Lower leg skin (tissue), 4 donors: ENCODE measurements at places on chromosomes 13 and 19.

DNA sequence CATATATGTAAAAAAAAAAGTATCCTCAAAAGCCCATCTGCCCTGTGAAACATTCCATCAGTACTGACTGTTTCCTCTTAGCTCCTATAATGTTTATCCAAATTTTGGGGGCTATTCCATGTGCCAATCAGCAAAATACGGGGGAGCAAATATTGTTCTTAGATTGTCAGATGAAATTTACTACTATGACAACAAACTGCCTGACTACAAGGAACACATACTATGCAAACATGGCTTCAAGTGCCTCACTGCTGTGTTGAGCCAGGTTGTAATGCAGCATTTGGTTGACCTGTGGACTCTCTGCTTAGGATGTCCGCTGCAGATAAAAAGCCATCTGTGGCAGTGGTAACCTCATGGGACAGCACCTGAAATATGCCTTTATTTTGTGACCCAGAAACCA lies 98.2 kb upstream of the SCEL start:
- no peak for DNase-seq

DNA sequence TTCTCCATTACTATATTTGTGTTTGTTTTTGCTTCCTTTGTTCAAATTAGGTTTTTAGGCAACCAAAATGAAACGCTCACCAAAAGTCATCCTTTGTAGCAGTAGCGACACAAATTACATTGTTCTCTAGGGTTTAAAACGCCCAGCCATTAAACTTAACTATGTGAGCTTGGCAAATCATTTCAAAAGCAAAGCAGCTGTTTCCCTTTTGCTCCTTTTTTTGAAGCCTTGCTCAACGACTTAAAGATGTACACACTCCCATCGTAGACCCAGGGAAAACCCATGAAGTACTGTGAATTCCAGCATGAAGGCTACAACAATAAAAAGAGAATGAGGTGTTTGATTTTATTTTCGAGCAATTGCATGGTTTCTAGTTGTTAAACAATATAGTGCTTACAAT lies 106.7 kb downstream of the RAP2A start:
- DNase-seq, result no peak

- no peak for DNase-seq
These were observed 546.6 kb downstream of the DACH1 start for GRCh38 chr13:71320452-71320851.

DNA sequence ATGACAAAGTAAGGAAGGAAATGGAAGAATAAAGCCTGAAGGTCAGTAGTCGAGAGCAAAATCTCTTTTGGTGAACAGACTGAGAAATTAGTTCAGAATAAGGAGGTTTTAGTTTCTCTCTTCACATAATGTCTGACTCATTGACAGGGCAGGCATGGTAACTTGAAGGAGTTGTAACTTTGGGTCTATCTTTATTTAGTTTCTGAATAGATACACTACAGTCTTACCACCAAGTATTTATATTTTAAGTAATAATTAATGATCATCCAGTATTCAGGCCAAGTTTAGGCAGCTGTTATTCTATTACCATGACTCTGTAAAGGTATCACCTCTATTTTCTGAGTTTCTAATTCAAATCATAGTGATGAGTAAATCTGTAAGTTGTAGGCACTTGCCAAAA lies 219.9 kb downstream of the SPRY2 start:
- DNase-seq, result no peak

GRCh38 chr13:70505809-70506208 lies 397.6 kb upstream of the KLHL1 start:
- no peak for DNase-seq

DNA sequence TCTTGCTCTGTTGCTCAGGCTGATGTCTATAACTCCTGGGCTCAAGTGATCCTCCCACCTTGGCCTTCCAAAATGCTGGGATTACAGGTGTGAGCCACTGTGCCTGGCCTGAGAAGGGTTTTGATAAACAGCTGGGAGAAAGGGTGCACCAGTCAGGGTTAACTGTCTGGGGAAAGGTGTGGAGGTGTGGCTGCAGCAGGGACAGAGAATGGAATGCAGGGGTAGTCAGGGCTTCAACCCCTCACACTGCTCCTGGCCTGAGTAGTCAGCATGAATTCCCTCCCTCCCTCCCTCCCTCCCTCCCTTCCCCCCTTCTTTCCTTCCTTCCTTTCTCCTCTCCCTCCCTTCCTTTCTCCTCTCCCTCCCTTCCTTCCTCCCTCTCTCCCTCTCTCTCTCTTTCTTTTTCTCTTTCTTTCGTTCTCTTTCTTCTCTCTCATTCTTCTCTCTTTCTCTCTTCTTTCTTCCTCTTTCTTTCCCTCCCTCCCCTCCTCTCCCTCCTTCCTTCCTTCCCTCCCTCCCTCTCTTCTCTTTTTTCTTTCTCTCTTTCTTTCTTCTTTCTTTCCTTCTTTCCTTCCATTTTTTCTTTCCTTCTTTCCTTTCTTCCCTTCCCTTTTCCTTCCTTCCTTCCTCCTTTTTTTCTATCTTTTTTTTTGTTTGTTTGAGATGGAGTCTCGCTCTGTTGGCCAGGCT lies 16.0 kb downstream of the MYO1F start:
- DNase-seq, result no peak

GRCh38 chr13:60482012-60482411 lies 85.0 kb downstream of the TDRD3 start:
- DNase-seq, result no peak

DNA sequence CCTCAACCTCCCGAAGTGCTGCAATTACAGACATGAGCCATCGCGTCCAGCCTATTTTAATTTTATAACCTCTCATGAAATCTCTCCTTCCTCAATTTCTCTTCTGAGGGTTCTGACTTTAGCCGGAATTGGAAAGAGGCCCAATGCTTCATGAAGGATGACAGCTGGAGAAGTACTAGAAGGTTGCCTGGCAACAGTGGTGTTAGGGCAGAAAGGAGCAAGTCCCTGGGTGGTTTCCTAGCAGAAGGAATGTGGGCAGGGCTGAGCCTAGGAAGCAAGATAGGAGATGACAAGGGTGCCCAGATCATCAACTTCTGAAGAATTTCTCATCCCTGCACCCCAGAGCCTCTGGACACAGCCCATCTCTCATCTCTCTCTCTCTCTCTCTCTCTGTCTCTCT lies 25.8 kb downstream of the CACNG6 start:
- DNase-seq, result no peak

- no peak for DNase-seq
These were observed 68.6 kb upstream of the MIR17HG start for GRCh38 chr13:91278888-91279287.

GRCh38 chr19:41911889-41912731 lies 16.1 kb downstream of the ERFL start:
- DNase-seq, result no peak

GRCh38 chr19:48726556-48726955 lies 7.0 kb upstream of the MAMSTR start:
- DNase-seq, result no peak

- no peak for DNase-seq
These were observed 275.8 kb upstream of the SOX1 start for GRCh38 chr13:111791131-111791530.

DNA sequence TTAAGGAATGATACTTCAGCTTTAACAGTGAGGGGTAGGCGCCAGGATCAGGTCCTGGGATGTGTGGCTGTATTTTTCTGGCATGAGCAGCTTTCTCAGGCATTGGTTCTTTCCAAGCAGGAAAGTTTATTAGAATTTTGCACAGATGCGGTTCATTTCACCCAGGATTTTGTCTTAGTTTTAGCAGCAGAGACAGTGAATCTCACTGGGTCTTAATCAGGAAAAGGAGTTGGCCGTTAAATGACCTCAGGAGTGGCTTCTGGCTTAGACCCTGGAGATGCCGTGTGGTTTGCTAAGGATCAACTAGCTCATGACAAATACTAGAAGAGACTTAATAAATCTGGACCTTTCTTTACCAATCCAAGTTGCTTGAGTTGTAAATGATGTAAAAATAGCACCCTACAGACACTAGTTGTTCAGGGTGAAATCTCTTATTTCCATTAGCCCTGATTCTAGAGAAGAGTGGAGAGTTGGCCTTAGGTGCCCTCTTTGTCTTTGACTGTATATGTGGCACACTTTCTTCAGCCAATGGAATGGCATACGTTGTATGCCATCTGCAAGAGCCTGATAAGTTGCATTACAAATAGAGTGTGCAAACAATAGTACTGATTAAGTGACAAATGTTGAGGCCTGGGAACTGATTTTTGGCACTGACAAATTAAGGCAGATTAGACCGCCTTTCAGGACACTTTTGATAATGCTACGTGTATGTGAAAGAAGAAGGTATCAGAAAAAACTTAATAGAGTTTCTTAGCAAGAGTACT lies 34.0 kb downstream of the LRCH1 start:
- no peak for DNase-seq

- DNase-seq, result peak; percentile 46
These were observed 21.0 kb upstream of the DPP9 start for GRCh38 chr19:4744451-4745174.

GRCh38 chr13:64753233-64754000 lies 2476.7 kb downstream of the PCDH9 start:
- no peak for DNase-seq

DNA sequence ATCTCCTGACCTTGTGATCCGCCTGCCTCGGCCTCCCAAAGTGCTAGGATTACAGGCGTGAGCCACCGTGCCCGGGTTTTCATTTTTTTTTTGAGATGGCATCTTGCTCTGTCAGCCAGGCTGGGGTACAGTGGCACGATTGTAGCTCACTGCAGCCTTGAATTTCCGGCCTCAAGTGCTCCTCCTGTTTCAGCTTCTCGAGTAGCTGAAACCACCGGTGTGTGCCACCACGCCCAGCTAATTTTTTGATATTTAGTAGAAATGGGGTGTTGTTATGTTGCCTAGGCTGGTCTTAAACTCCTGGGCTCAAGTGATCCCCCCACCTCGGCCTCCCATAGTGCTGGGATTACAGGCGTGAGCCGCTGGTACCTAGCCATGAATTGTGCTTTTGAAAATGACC lies 5.9 kb downstream of the ADAT3 start:
- no peak for DNase-seq

DNA sequence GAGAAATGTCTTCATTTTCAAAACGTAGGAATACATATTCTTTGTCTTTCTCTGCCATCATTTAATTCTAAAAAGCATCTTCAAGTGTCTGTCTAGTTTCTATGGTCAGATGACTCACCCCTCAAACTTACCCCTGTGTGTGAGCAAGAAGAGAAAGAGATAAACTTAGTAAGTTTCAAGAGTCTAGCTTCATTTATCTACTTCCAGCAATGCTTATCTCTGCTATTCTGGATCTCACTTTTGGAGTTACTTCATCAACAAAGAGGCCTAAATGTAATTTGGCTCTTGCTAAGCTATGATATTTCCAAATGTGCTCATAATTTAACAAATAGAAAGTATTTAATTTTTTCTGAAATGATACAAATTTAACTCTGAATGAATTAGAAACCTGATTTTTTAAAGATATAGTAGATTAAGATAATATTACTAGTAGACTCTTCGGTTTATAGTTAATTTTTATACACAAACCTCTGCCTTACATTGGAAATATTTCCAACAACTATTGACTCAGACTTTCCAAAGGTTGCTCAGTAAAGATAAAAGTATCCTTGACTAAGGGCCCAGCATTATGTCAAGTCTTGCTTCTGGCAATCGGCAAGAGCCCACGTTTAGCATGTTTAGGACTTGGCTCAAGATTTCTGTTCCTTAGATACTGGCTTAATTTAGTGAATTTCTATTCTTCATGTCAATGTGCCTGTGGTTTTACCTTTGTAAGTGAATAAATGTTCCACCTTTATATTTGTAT lies 1511.0 kb upstream of the SLC10A2 start:
- no peak for DNase-seq

DNA sequence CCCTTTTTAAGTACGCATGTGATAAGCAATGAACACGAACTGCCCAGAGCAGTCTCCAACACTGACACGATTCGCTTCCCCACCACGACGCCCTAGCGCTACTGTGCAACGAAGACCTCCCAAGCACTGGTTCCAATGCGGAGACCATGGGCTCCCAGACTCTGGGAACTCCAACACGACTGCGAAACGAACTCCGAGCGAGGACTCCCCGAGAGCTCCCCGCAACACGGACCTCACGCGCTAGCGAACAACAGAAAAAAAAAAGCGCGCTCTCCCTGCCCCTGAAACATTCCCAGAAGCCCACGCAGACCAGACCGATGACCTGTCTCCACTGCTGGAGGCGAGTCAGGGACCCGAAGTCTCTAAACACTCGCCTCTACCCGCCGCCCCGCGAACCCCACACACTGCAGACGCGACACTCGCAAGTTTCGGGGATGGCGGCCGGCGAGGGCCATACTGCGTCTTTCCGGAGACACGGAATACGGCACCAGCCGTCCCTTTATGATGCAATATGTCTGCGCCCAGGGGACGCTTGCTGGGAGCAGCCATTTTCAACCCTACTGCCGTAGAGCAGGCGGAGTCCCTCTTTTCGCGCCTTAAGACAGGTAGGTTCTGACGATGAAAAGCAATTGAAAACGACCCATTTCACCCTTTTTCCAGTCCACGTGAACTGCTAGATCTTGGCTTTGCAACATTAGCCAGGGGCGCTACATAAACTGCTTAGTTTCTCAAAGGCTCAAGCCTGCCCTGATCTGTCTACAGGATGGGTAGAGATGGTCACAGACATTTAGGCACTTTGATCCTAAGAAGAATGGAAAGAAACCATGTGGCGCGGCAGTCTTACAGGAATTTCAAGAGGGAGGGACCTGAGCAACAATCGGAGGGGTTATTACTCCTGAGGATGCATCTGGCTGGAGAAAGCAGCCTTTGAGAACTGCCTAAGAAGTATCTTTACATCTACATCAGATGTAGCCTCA lies at the start of gene ZNF577:
Gene ZNF577, minus strand, starts transcription at position 430 of the 977 bp plus-strand sequence. CDS start 7,569 bp downstream, outside the sequence.
- peak; percentile 97 for DNase-seq

DNA sequence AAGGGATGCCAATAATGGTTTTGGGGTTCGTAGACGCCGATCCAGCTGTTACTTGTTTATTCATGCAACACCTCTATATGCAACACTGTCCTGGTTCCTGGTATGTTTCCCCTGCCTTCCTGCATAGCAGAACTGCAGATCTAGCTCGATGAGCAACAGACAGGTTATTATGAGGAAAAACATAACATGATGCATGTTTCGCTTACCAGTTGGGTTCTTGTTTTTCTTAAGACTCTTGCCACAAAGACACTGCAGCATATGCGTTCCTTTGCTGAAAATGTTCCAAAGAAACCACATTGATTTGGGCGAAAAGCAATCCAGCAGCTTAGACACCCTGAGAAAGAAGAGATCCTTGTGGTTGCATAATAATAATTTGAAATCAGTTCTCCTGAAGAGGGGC lies 583 bp downstream of the FGF14 start:
- DNase-seq, result no peak

GRCh38 chr13:40094056-40094455 lies 438.6 kb downstream of the COG6 start:
- no peak for DNase-seq
